ENCODE measurements at places on chromosomes 13 and 19. TPM values are rescaled to one million over a fixed set of nuclear protein-coding genes. Genes with fewer than 3 reads are reported as not detected.

Gene ASF1B
- total RNA-seq = 48.6 TPM

Gene DCT
- total RNA-seq = not detected

Gene TMEM238
- total RNA-seq = not detected

Gene PPM1N
- total RNA-seq = not detected

Gene TOMM40
- total RNA-seq = 129 TPM
